Stimulated activated CD4-positive, alpha-beta T cell treated with anti-CD3 and anti-CD28 coated beads, Interleukin-1b, Interleukin-23, amount 100 ng/mL, for 24 hours (primary cell): ENCODE measurements at places on chromosomes 16 and 17.

GRCh38 chr17:48259694-48260291 is 152.2 kb downstream of the SNX11 start:
- no peak for DNase-seq

DNA sequence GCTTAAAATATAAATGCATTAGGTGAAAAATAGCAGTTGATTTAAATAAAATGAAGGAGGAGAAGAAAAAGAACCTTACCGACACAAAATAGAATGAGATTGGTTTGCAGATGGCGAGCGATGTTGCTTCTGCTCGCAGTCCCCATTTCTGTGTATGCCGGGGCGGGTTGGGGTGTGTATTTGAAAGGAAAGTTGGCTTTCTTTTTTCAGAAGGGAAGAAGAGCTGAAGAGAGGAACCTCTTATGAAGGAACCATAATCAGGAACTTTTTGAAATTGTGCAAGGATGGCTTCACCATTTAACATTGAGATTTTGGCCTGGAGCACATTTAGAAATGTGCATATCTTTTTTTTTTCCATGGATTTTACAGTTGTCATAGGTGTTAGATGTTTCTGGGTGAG is at the start of gene IGSF6:
TSS of gene IGSF6 (minus strand) at position 156 of the 400 bp plus-strand sequence. CDS start at position 146, 10 bp downstream.
- DNase-seq, result no peak

DNA sequence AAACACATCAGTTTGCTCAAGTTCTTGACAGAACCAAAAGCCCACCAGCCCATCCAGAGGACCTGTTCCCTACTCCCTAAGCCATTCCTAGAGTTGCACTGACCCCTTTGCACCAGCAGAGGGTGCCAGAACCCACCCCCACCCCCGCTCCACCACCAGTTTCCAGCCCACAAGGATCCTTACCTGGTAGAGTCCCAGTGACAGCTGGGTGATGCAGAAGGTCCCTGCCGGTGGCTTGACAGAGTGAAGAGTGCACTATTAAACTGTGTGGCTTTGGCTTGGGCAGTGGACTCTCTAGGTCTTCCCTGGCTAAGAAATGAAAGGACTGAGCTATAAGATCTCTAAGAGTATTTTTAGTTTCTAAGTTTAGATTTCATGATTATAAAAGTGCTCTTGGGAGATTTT is 73.3 kb upstream of the MTMR4 start:
- DNase-seq, result peak; percentile 11

DNA sequence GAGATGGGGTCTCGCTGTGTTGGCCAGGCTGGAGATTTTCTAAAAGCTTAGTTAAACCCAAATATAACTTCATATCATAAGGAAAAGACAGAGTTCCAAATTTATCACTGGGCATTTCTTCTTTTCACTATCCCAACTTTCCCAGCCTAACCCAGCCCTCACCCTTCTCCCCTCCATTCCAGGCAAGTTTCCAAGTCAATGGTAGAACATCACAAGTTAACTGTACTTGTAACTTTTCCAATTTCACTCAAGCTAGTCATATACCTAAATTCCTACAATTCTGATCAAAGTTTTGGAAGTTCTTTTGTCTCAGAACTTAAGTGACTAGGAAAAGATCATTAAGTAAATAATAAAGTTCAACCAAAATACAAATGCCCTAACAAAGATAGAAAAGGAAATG is 61.2 kb downstream of the USP32 start:
- DNase-seq, result no peak

GRCh38 chr16:10694306-10694705 is 424 bp downstream of the TEKT5 start:
- DNase-seq, result no peak

- DNase-seq, result no peak
Observed at GRCh38 chr16:50024207-50024606, 818 bp upstream of the CNEP1R1 start.
